ENCODE measurements at places on chromosomes 5 and 9.
A peak's percentile ranks its signal among the peaks of the same experiment; 100 is the strongest.

DNA sequence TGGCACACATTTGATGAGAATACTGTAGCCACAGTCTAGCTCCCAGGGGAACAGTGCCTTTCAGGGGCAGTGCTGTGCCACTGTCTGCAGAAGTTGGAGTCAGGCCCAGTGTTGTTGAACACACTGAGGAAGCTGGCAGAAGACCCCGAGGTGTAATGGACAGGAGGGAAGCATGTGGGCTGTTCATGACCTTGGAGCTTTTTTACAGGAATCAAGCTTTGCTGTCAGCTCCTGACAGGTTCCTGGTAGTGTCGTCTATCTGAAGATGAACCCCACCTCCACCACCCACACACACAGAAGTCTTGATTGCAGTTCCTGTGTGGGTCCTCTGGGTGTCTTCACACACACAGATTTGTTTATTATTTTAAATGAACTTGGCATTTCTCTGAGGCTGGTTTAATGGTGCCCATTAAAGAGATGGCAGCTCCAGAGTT is 40.3 kb upstream of the TNFAIP8 start:
- DNase-seq = peak; percentile 77

DNA sequence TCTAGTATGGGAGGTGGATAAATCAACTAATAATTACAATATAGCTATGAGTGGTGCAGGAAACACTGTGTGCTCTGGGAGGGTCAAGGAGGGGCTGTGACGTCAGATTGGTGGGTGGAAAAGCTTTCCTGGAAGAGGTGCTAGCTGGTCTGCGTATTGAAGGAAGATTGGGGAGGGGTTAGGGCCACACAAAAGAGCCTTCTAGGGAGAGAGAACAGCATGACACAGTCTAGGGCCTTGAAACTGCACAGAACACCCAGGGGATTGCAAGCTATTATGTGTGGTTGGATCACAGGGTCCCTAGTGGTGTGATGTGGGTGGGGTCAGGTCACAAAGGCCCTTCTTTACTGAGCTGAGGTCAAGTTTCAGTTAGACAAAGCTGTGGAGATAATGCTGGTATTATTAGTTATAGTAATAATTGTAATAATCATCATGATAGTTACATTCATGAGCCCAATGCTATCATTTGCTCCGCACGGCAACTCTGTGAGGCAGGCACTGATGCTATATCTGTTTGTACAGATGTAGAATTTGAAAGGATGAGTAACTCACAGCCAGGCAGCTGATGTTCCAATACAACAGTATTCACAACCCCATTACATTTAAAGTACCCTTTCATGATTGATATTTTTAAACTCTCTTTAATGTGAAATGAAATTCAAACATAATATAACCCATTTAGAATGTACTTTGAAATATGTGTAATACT is 197.4 kb upstream of the IL12B start:
- no peak for DNase-seq

DNA sequence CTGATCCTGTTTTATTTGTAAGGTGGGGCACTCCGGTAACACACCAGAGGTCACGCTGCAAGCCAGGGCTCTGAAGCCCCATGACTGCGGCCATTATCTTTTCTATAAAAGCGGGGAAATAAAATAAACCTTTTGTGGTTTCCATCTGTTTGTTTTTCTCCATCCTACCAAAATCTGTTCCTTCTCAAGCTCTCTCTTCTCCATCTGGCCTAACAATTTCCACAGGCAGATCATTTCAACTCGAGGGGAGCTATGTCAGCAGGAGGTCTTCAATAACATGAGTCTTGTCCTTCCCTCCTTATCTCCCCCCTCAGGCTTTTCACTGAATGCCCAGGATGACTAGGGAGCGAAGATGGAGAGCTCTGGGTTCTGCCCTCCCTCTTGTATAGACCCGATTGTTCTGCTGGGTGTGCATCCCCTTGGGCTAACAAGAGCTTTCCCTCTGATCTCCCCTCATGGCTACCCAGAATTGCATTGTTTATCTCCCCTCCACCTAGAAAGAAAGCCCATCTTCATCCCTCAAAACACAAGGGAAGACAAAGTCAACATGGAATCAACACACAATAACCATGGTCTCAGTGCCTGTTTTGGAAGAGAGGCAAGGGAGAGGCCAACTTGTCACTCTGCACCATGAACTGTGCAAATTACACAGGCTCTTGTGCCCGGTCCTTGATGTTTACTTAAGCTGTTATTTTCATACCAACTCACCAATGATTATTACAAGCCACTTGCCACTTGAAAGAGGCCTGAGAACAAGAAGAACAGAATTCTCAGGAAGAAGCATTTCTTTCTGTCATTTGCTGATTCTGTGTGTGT is 187.8 kb downstream of the FANCC start:
- DNase-seq = no peak

DNA sequence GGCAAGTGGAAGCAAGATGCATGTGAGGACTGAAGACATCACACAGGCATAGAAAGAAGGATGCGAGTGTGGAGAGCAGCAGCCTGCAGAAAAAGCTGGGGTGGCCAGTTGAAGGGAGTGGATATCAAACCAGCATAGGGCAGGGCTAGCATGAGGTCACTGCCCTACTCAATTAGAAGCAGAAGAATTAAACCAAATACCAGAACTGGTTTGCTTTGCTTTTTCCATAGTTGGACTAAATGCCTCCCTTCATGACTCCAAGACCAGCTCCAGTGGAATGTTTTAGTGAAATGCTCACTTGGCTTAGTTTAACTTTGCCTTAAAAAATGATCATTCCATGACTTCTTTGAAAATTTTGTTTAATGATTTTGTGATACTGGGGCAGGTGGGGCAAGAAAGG is 45.8 kb downstream of the TMEM167A start:
- no peak for DNase-seq

- DNase-seq = no peak
Observed at GRCh38 chr9:38286766-38287165, 105.7 kb upstream of the ALDH1B1 start.

DNA sequence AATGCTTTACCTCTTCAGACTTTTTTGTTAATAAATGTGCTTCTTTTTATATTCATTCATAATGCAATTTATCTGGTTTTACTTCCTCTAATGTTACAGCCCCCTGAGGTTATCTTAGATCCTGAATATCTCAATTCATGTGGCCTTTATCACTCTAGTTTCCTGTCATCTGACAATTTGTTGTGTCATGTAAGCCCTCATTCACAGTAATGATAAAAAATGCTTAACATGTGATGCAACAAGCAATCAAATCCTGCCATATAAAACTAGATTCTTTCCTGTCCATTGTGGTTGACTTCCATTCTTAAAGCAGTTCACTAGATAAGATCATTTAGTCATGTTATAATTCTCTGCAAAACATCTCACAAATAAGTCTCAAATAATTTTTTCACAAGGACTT is 991.2 kb upstream of the ACO1 start:
- DNase-seq = no peak

- no peak for DNase-seq
Observed at GRCh38 chr9:17065062-17065461, 69.8 kb upstream of the CNTLN start.

DNA sequence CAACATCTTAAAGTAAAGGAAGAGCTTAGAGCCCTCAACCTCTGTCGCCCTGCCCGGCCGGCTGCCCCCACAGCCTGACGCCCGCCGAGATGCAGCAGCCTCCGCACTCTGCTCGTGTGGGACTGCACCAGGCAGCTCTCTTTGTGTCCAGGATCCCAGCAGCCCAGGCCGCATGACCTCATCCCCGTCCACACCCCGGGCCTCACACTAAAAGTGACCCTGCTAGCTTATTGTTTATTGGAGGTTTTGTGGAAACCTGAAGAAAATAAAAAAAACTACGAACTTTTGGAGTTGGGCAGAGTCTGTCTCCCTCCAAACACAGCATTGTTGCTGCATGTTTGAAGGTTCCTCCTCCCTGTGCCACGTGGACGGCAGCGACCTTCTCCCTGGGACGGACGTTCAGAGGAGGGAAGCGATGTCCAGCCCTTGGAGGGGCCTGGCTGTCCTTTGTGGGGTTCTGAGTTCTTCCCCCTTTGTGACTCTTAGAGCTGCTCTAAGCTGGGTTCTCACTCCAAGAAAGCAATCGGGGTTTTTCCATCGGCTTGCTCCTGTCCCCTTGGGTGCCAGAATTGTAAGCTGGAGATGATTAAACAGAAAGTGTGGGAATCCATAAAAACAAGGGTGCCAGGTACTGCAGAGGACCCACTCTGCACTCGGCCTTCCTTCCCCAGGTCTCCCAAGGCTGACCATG is 103.5 kb upstream of the COL5A1 start:
- no peak for DNase-seq

GRCh38 chr5:140753561-140753960 is 32.4 kb upstream of the PCDHA1 start:
- no peak for DNase-seq

DNA sequence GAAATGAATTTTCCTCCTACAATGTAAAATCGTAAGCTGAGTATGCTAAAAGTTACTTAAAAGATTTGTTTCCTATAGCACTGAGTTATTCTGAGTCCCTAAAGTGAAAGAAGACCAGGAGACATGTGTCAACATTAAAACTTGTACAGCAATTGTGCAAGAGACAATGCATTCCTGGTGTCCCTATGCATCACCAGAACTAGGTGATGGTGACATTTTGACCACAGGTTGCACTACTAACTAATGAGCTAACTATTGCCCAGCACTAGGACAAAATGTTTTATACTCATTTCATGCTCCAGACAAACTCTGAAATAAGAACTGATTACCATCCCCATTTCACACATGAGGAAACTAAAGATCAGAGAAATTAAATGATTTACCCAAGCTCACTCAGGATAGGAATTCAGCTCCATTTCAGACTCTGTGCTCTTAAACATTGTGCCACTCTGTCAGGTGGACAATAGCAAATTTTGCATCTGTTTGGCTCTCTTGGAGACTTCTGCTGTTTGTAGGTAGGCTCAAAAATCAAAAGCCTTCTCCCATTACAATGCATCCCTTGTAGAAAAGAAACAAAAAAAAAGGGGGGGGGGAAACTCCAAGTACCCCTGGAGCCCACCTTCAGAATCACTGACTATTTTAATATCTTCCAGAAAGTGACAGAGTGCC is 269.2 kb downstream of the ACTL7B start:
- no peak for DNase-seq

DNA sequence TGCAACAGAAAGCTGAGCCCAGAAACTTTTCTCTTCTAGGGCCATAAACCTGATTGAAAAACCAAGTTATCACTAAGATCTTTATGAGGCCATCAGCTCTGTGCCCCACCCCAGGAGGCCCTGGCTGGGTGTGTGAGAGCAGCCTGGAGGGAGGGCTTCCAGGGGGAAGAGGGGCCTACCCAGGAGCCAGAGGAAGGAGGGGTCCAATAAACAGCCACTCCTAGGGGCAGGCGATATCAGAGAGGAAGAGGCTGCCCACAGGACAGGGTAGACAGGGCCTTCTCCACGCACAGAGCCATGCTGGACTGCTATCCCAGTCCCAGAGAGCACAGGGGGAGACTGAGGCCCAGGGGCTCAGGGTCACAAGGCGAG is 4.5 kb upstream of the CDX1 start:
- no peak for DNase-seq

DNA sequence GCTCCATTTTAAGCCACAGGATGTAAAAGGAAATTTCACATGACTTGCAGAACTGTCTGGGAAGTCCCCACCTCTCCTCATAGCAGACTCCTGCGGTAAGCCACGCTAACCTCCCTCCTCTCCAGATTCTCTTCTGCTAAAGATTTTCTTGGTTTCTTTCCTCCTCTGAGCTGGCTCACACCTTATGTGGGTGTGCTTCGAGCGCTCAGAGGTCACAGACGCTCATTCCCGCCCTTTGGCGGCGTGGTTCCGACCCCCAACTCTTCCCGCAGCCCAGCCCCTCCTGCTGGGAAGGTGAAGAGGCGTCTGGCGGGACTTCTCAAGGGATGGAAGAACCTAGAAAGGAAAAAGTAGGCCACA is 32.9 kb upstream of the CDK20 start:
- DNase-seq = no peak

GRCh38 chr5:169548315-169548714 is 35.3 kb upstream of the SPDL1 start:
- DNase-seq = no peak

DNA sequence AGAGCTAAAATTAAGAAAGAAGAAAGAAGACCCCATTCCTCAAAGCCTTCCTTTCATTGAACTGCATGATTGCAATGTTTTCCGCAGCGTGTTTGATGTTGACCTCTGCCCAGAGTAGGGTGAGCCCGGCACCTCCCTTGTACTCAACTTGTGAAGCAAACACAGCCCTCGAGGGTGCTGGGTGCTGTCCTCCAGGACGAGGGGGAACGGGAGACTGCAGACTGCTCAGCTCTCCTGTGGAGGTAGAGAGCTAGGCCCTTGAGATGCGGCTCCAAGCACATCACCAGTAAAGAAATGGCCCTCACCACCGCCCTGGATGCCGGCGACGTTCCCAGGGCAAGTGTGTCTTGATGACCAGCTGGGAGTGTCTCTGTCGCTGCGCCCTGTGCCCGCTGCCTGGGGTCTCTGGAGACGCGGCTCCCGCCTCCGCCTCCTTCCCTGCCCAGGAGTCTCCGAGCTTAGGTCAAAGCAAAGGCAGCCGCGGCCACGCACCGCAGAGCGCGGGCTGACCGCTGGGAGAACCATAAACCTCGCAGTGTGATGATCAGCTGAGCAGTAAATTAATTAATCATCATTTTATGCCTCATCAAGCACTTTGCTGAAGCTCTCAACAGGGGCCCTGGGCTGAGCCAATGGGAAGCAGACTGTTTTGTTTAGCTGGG is 108.7 kb downstream of the IRX2 start:
- DNase-seq = no peak

DNA sequence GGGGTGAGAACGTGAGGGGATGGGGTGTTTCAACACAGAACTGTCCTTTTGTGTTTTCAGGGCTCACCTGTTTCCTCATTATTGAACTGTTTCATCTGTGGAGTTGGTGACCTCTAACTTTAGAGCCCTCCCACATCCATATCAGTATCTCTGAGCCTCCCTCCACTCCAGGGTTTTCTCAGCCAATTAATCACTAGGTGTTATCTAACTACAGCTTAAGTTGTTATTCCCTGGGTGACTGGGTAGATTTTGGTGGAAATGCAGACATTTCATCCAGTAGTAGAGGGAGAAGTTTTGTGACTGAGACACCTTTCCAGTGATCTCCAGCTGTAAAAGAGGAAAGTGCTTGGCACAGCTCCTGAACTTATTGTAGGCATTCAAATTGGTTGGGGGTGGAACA is 23.7 kb downstream of the PPP3R2 start:
- no peak for DNase-seq

DNA sequence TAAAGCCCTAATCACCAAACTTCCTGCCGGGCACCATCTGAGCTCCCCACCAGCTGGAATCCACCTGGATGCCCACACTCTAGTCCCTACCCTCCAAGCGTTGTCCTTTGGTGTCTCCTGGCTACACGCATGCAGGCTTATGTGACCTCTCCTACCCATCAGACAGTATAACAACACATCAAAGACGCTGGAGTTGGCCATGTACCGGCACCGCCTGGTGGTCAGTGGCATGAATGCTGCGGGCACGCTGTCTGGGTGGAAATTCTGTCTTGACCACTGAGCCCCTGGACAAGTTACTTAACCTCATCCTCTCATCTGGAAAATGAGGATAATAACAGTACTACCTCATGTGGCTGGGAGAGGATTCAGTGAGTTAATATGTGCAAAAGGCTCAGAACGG is 23.4 kb upstream of the CORO2A start:
- no peak for DNase-seq
